ENCODE measurements at places on chromosomes 11 and 22.

- DNase-seq, result no peak
Measured at GRCh38 chr11:131025421-131026125, 109.3 kb upstream of the SNX19 start.

- no peak for DNase-seq
Measured at GRCh38 chr11:8757047-8757446, 74.5 kb downstream of the RPL27A start.

- DNase-seq, result peak; percentile 24
Measured at GRCh38 chr11:64743591-64744543, at the start of gene RASGRP2. TSS of gene RASGRP2 (minus strand) at chr11:64744142. CDS start at chr11:64742866, 1,276 bp downstream.

GRCh38 chr11:60977224-60977623, 5.7 kb downstream of the CD6 start:
- DNase-seq, result no peak

- DNase-seq, result no peak
Measured at GRCh38 chr22:29954203-29954855, 71.4 kb downstream of the MTMR3 start.

DNA sequence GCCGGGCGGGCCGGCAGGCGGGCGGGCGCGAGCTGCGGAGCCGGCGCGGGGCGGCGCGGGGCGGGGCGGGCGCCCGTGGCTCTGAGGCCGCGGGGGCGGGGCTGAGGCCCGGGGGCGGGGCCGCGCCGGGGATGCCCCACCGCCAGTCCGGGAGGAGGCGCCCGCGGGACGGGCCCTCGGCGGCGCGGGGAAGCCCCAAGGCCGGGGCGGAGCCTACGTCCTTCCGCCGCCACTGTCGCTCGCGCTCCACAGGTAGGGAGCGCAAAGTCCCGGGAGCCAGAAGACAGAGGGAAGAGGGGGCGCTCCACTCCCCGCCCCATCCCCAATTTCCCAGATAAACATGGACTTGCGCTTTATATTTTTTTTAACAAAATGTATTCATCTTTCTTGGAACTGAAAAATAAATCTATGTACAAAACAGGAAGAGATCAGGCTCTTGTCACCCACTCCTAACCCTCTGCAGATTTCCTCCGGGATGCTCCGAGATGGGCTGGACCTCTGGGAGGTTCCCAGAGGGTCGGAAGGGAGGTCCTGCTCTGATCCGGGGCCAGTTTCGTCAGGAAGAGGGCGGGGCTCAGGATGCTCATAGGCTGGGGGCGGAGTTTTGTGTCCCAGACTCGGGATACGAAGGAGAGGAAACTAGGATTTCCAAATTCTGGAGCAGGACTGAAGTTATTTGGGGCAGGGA, at the start of gene MAP4K2:
TSS of gene MAP4K2 (minus strand) at position 57 of the 688 bp plus-strand sequence. CDS start 65 bp downstream, outside the sequence.
- peak; percentile 78 for DNase-seq

DNA sequence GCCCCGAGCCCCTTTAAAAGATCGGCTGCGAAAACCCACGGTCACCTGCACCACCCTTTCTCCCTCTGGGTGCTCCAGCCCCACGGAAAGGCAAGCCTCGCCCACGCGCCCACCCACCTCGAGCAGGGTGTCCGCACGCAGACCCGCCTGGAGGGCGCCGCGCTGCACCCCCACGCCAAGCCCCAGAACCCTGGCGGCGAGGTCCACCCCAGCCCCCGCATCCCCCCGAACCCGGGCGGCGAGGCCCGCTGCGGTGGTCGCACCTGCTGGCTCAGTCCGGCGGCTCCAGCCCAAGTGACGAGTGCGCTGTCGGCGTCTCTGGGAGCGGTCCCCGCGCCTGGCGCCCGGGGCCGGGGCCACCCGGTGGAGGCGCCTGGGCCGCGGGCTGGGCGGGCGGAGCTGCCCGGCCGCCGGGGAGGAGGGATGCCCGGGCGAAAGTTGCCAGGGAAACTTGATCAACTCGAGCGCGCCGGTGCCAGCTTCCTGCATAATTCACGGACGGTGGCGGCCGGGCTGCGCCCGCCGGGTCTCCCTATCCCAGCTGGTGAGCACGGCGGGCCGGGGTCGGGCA, 1.1 kb downstream of the SHANK2 start:
- DNase-seq, result peak; percentile 19

- no peak for DNase-seq
Measured at GRCh38 chr22:29806196-29806595, 31.9 kb downstream of the ASCC2 start.

Data from cardiac fibroblast (primary cell).